Kidney (tissue), 22 donors: ENCODE measurements at places on chromosomes 5 and 9. TPM values are rescaled to one million over a fixed set of nuclear protein-coding genes. Genes with fewer than 3 reads are reported as not detected.

FAM120A gene
- 127 TPM for total RNA-seq

ZNG1F gene
- 9.3 TPM for total RNA-seq

KLHL9 gene
- 30.5 TPM for total RNA-seq

- peaks cover 3% of the 10 kb centered on the region for H3K4me1 ChIP-seq
- no peaks in the 10 kb centered on the region for H3K27me3 ChIP-seq
- H3K27ac ChIP-seq = no peak overlapping the region
- H3K4me3 ChIP-seq = no peak overlapping the region
- peak; percentile 72 for DNase-seq
- H3K36me3 ChIP-seq = no peaks in the 10 kb centered on the region
Observed at GRCh38 chr9:134662143-134662876, 20.7 kb downstream of the COL5A1 start.

DNA sequence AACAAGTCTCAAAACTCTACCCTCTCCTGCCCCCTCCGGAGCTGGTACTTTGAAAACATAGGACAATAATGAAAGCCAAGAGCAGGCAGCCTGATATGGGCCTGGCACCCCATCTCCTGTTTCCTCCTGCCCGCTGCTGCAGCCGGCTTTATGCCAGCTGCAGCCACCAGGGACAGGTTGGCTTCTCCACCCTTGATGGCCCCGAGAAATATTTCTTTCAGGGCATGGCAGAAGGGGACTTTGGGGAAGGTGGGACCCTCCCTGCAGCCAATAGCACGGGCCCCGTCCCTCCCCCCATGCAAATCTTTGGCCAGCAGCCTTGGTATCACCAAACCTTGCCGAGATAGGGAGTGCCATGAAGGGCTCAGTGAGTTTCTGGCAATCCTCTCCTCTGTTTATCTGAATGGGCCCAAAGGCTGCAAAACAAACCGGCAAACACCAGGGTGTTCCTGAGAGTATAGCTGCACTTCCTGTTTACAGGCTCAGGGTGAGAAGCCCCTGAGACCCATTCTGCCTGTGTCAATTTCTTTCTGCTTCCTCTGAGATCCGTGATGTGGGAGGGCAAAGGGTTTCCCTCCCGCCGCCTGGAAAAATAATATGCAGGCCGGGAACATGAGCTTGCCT, 73.4 kb upstream of the BOD1 start:
- H3K27ac ChIP-seq = peak overlapping the region; percentile 76
- peaks cover 12% of the 10 kb centered on the region for H3K4me1 ChIP-seq
- H3K36me3 ChIP-seq = no peaks in the 10 kb centered on the region
- DNase-seq = peak; percentile 61
- peak overlapping the region; percentile 33 for H3K4me3 ChIP-seq

GRCh38 chr5:114360816-114361723, 800 bp upstream of the KCNN2 start:
- H3K27me3 ChIP-seq = peaks cover 12% of the 10 kb centered on the region
- H3K4me3 ChIP-seq = peak overlapping the region; percentile 47
- no peaks in the 10 kb centered on the region for H3K36me3 ChIP-seq
- peak; percentile 79 for DNase-seq
- H3K4me1 ChIP-seq = peaks cover 8% of the 10 kb centered on the region

DNA sequence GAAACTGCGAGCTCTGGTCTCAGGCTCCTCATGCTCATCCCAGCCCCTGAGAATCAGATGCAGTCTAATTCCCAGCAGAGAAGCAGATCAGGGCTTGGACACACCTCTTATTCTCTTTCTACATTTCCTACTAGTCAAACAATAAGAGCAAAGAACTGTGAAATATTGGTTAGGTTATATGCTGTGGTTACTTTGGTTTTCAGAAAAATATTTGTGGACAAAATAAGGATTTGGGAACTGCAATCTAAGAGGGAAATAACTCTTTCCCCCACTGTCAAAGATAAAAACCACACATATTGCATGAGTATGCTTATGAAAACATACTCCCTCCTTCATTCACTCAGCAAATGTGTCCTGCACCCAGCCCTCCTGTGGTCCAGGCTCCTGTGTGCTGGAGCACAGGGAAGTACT, 164.5 kb upstream of the S1PR3 start:
- H3K4me3 ChIP-seq = no peak overlapping the region
- no peaks in the 10 kb centered on the region for H3K36me3 ChIP-seq
- H3K27me3 ChIP-seq = no peaks in the 10 kb centered on the region
- no peaks in the 10 kb centered on the region for H3K4me1 ChIP-seq
- DNase-seq = no peak
- H3K27ac ChIP-seq = no peak overlapping the region
